ENCODE measurements at places on chromosomes 2 and 18.

GRCh38 chr2:25608718-25609117 is 64.7 kb downstream of the DTNB start:
- DNase-seq, result no peak

DNA sequence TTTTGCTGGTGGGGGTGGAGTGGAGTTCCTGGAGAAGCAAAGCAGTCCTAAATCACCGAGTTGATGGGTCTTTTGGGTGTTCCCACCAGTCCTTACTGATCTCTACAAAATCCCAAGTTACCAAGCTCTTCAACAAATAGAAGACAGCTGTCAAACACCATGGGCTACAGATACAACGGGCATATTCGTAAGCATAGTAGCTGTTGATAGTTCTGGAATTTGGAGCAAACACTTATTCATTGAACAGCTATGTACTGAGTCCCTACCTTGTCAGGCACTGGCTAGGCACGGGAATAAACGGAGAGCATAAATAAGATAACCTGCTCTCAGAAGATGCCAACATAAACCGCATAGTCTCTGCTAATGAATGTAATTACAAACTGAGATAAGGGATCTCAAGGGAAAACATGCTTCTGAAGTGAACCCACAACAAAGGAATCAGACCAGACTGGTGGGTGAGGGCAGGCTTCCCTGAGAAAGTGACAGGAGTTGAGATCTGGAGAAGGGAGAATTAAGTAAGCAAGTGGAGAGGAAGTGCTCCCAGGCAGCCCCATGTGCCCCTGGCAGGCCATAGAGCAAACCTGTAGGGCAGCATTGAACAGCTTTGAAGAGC is 947 bp upstream of the ANKRD44 start:
- DNase-seq, result no peak

- no peak for DNase-seq
Observed at GRCh38 chr2:88042476-88042875, 13.1 kb downstream of the KRCC1 start.

- peak; percentile 69 for DNase-seq
Observed at GRCh38 chr2:18435426-18436037, 124.9 kb downstream of the RDH14 start.

GRCh38 chr2:214781226-214781625 is 28.3 kb downstream of the BARD1 start:
- DNase-seq, result no peak

DNA sequence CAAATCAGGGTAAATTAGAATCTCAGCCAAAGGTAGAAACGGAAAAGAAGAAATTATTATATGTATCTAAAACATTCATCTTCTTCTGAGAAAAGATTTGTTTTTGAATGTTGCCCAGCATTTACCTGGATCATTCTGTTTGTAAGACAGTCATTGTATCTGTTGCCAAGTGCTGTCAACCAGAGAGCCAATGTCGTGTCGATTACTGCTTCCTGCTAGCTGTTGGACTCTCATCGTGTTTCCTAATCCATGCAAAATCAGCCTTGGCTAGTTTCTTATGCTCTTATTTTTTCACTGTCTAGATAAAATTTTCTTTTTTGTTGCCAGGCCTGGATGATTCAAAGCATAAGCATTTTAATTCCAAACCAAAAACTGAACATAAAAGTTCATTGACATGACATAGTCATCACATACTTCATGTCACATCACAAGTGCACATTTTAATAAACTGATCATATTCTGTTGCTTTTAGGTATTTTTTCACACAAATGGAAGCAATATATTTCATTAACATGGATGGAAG is 202.3 kb downstream of the KCNH7 start:
- DNase-seq, result no peak

GRCh38 chr2:42077343-42077742 is 29.5 kb downstream of the PKDCC start:
- no peak for DNase-seq

GRCh38 chr2:120432976-120433815 is 87.3 kb downstream of the INHBB start:
- no peak for DNase-seq

DNA sequence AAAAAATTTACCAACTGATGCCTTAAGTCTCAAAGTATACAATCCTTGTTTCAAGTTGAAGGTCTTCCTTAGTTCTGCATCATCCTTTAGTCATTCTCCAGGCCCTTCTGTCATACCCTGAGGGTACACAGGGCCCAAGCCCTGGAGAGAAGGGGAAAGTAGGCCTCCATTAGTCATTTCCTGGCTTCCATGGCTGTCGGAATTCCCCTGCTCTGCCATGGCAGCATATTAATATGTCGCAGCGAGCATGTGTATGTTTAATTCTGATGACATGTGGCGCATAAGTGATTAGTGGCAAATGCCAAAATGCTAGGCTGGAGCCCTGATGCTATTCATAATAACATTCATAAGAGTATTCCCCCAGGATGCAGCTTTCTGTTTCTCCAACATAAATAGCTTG is 22.1 kb downstream of the GPR39 start:
- no peak for DNase-seq

GRCh38 chr2:64686283-64686956 is 32.7 kb upstream of the SERTAD2 start:
- no peak for DNase-seq

GRCh38 chr2:28633204-28633603 is 118.4 kb upstream of the PPP1CB start:
- DNase-seq, result no peak

GRCh38 chr2:194223218-194223617 is 1433.8 kb upstream of the SLC39A10 start:
- DNase-seq, result no peak

DNA sequence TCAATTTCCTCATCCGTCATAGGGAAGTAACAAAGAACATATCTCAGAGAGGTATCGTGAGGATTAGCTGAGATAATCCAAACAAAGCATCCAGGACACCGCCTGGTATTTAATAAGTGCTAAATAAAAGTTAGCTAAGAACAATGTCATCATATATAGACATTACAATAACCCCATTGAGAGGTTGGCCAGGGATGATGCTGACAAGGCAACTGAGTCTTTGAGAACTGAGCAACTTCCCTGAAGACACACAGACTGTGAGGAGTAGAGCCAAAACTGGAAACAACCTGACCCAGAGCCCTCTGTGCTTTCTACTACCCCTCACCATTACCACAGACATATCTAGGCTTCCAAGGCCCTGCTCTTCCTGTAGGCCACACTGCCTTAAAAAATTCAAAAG is 1.6 kb upstream of the DCTN1 start:
- no peak for DNase-seq

DNA sequence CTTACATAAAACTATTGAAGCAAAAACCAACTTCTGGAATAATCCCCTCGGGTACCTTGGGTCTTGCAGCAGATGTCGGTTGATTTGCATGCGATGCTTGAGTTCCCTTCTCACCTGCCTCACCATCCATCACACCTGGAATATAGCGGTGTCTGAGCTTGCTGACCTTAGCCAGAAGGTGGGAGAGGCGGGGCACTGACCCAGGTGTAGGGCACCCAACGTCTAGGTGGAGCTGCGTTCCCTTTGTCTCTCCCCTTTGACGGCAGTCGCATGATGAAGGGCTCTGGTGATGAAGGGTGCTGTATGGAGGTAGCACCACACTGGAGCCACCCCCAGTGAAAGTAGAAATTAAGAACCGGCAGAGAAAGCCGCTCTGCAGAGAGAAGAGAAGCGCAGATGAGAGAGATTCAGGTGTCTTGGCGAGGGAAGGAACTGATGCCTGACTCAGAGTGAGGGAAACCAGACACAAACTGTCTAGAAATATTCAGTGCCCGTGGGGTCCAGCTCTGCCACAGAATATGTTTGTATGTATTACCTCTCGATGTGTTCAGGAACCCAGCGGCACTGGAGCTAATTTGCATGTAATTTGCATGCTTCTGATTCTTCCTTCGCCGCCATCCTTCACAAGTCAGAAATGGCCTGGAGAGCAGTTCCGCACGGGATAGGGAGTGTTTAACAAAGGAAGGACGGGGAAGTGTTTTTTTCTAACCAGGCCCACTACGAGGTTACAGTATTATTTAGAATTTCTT is 19.4 kb upstream of the MBP start:
- DNase-seq, result no peak

DNA sequence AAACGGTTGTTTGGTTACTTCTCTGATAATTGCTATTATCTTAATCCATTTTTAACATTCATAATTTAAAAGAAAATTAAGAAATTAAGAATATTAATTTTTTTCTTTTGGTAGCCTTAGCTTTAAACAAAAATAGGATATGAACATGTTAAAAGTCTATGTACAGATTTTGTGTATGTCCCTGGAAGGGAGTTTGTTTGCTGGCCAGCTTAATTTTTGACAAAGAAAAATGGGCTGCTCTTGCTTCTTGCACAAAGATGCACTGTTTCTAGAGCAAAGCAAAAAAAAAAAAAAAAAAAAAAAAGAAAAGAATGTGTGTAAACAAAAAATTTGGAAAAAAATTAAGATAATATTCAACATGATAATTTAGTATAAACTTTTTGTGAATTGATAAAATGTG is 1.3 kb downstream of the RFTN2 start:
- DNase-seq, result no peak

DNA sequence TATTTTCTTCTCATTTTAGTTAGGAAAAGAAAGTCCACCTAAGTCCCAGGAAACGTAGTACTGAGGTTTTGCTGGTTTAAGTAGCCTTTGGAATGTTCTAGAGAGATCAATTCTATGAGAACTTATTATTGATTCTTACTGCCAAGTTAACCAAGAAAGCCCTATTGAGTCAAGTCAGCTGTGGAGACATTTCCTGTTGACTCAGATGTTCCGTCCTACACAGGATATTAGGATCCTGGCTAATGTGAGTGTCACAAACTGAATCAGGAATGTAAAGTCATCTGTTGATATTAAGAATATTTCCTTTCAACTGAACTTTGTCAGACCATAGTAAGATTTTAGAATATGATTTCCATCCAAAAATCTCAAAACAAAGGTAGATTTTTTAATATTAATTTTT is 654.3 kb downstream of the LRRTM4 start:
- DNase-seq, result no peak

- DNase-seq, result no peak
Observed at GRCh38 chr2:222535477-222535876, 111.1 kb downstream of the SGPP2 start.

GRCh38 chr2:230976671-230977171 is 19.2 kb upstream of the SPATA3 start:
- no peak for DNase-seq

DNA sequence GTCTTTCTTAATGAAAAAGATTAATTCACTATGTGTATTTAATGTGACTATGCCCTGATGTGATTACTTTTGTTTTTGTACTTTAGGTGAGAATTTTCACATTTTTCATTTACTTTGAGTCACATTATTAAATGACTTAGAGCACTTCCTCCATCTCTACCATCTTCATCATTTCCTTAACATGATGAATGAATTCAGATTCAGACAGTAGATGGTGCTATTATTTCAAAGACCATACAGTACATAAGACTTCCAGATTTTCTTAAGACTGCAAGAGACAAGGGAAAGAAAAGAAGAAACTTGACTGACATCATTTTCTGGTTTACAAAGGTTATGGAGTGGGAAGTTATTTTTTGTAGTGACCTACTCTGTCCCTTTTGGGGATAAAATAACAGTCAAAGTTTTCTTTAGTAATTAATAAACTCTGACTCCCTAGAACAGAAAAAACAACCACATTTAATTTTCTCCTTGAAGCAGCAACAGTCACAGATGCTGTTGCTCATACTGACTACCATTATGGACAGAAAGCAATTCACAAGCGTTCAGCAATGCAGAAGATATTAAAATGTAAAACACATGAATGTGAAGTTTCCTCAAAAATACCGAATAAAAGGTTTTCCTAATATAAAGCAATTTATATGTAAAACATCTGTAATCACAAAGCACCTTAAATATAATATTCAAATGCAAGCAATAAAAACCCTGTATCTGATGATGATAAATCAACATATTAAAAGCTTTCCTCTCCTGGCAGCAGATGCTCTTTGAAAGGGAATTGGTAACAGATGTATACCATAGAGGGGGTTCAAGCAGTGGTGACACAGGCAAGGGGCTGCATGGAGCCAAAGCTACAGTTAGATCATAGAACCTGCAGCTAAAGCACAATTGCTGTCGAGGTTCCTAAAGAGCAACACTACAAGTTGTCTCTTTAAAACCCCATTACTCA is 1010.9 kb upstream of the NXPH2 start:
- peak; percentile 35 for DNase-seq

DNA sequence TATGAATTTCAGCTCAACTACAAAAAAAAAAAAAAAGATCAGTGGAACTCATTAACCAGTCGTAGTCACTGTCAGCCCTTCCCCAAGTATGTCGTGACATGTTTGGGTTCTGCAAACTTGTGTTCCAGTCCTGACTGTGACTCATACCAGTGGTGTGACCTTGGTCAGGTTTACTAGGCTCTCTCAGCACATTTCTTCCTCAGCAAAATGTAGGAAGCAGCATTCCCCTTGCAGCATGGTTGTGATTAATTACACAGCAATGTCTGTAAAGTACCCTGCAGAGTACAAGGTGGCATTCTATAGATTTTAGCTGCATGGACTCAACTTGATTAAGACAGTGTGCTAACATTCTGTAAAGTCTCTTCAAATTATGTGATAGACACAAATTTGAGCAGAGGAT is 156.9 kb downstream of the LAMA1 start:
- no peak for DNase-seq

DNA sequence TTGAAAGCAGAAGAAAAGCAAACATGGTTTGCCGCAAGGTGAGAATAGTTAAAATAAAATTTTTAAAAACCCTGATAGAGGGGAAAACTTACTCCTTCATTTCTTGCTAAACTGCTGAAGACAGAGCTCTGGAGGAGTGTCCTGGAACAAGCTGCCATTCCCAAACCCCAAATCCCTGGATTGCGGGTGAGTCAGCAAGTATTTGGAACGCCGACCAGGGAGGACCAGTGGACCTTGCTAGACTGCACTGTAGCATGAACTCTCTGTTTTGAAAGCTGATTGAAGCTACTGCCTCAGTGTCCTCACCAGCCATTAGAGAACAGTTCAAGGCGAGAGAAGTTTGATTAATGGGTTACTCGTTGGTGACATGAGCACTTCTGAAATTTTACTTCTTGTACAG is 99.4 kb upstream of the RASGRP3 start:
- DNase-seq, result no peak

DNA sequence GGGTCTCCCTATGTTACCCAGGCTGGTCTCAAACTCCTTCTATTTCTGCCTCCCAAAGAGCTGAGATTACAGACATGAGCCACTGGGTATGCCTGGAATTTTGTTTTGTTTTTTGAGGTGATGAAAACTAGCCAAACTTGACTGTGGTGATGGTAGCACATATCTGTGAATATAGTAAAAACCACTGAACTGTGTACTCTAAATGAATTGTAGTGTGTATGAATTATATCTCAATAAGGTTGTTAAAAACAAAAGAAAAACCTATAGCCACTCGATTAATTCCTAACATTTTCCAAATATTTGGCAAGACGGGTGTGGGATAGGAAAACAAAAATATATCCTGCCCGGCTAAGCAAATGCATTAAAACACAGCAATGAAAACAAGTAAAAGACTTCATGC is 1302.3 kb upstream of the CHAC2 start:
- DNase-seq, result no peak

GRCh38 chr2:150357770-150358467 is 129.5 kb downstream of the RND3 start:
- DNase-seq, result no peak

GRCh38 chr2:129761569-129762021 is 217.9 kb upstream of the RAB6C start:
- DNase-seq, result no peak

GRCh38 chr18:34039201-34039600 is 185.5 kb downstream of the NOL4 start:
- DNase-seq, result no peak

- no peak for DNase-seq
Observed at GRCh38 chr2:85015653-85016360, 44.8 kb downstream of the KCMF1 start.
